Caco-2 (cell line): ENCODE measurements at places on chromosomes 16 and 17. TPM values are rescaled to one million over a fixed set of nuclear protein-coding genes. Genes with fewer than 3 reads are reported as not detected.

DNA sequence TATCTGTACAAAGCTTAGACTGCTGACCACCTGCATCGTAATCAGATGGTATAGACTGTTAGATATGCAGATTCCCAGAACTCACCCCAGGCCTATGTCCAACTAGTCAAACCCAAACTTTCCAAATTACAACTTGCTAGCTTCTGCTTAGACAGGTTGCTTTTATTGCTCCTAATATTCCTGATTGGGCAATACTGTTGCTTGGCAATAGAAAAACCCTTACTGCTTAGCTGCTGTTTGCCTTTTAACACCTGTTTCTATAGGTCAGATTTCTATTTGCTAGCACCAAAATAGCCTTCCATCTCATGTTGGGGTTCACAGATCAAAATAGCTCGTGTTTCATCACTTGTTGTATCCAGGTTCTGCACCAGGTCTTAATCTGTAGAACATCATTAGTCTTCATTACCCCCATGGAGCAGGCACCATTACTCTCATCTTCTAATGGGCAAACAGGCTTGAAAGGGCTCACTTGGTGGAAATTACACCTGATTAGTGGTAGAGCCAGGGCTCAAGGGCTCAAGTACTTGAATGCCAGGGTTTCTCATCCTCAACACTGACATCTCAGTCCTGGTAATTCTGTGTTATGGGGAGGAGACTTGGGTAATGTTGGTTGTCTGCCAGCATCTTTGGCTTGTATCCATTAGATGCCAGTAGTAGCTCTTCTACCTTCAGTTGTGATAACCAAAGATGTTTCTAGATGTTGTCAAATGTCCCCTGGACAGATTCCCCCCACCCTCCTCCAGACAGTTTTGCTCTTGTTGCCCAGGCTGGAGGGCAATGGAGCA, 2.7 kb downstream of the ZP2 start:
- no peak for DNase-seq
- no peaks in the 10 kb centered on the region for H3K27me3 ChIP-seq
- no peaks in the 10 kb centered on the region for H3K4me1 ChIP-seq
- H3K27ac ChIP-seq: no peak overlapping the region
- H3K36me3 ChIP-seq: no peaks in the 10 kb centered on the region
- no peak overlapping the region for H3K4me3 ChIP-seq

- peaks cover 10% of the 10 kb centered on the region for H3K36me3 ChIP-seq
- H3K4me1 ChIP-seq: peaks cover 6% of the 10 kb centered on the region
- H3K4me3 ChIP-seq: no peak overlapping the region
- no peak for DNase-seq
- no peaks in the 10 kb centered on the region for H3K27me3 ChIP-seq
These were observed 37.7 kb downstream of the GINS2 start for GRCh38 chr16:85650844-85651628.

- no peaks in the 10 kb centered on the region for H3K27me3 ChIP-seq
- peak overlapping the region; percentile 90 for H3K27ac ChIP-seq
- peak overlapping the region; percentile 83 for H3K4me3 ChIP-seq
- H3K4me1 ChIP-seq: peaks cover 32% of the 10 kb centered on the region
These were observed 973 bp upstream of the IL4R start for GRCh38 chr16:27312580-27313421.

GRCh38 chr17:4006745-4007211, 42.5 kb upstream of the ATP2A3 start:
- DNase-seq: no peak
- H3K27me3 ChIP-seq: no peaks in the 10 kb centered on the region
- no peak overlapping the region for H3K4me3 ChIP-seq
- no peaks in the 10 kb centered on the region for H3K36me3 ChIP-seq
- H3K27ac ChIP-seq: peak overlapping the region; percentile 7

GRCh38 chr17:72359811-72360210, 239.0 kb downstream of the SOX9 start:
- H3K4me1 ChIP-seq: 0 out of 2 replicates have a peak, but pooled peaks cover 3% of the 10 kb centered on the region
- H3K4me3 ChIP-seq: no peak overlapping the region
- no peaks in the 10 kb centered on the region for H3K36me3 ChIP-seq
- no peaks in the 10 kb centered on the region for H3K27me3 ChIP-seq
- no peak overlapping the region for H3K27ac ChIP-seq
- DNase-seq: no peak

GRCh38 chr17:48060249-48060648, 12.1 kb downstream of the NFE2L1 start:
- no peaks in the 10 kb centered on the region for H3K27me3 ChIP-seq
- H3K4me1 ChIP-seq: peaks cover 8% of the 10 kb centered on the region
- H3K36me3 ChIP-seq: peaks cover 25% of the 10 kb centered on the region
- H3K27ac ChIP-seq: peak overlapping the region; percentile 65
- DNase-seq: no peak

- no peak overlapping the region for H3K4me3 ChIP-seq
- DNase-seq: peak; percentile 49
- H3K27me3 ChIP-seq: no peaks in the 10 kb centered on the region
These were observed 40.6 kb downstream of the MIS12 start for GRCh38 chr17:5526821-5527598.

- H3K27ac ChIP-seq: no peak overlapping the region
- no peaks in the 10 kb centered on the region for H3K4me1 ChIP-seq
- no peak overlapping the region for H3K4me3 ChIP-seq
- peaks cover 1% of the 10 kb centered on the region; the same call in 1 of the 2 replicates for H3K36me3 ChIP-seq
- DNase-seq: no peak
These were observed 184.6 kb upstream of the C17orf78 start for GRCh38 chr17:37191219-37191618.

DNA sequence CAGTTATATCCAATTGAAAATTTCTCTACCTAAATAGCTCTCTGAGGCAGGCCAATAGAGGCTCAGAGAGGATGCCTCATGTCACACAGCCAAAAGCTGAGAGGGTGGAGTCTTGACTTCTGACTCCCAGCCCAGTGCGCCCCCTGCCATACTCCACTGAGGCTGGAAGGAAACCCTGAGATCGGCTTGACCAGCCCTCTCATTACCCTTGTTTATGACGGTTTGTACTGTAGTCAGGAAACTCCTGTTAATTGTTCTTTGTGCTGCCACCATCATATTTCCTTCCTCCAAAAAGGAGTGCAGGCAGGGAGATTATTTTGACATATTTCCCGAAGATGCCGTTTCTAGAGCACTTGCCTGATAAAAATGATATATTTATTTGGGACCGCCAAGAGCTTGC, 107.9 kb downstream of the AIPL1 start:
- no peak overlapping the region for H3K27ac ChIP-seq
- H3K4me3 ChIP-seq: no peak overlapping the region
- DNase-seq: no peak
- no peaks in the 10 kb centered on the region for H3K4me1 ChIP-seq
- no peaks in the 10 kb centered on the region for H3K36me3 ChIP-seq

DNA sequence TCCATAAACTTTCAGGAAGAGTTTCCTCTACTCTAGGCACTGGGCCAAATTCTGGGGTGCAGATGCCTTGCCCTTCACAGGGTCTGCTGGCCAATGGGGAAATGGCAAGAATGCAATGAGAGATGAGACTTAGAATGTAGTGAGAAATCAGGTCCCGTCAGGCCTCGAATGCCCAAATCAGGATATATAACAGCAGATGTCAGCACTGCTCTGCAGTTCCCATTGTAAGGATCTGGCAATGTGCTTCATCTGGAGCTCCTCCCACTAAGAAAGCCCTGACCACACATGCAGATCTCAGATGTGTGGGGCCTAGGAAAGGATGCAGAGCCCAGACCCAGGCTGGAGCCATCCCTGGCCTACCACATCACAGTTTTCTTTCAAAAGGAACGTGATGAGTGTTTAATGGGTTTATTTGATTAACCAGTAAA, 13.9 kb upstream of the LPCAT2 start:
- no peaks in the 10 kb centered on the region for H3K36me3 ChIP-seq
- H3K27me3 ChIP-seq: no peaks in the 10 kb centered on the region
- peak; percentile 56 for DNase-seq
- peaks cover 9% of the 10 kb centered on the region; the same call in 1 of the 2 replicates for H3K4me1 ChIP-seq

DNA sequence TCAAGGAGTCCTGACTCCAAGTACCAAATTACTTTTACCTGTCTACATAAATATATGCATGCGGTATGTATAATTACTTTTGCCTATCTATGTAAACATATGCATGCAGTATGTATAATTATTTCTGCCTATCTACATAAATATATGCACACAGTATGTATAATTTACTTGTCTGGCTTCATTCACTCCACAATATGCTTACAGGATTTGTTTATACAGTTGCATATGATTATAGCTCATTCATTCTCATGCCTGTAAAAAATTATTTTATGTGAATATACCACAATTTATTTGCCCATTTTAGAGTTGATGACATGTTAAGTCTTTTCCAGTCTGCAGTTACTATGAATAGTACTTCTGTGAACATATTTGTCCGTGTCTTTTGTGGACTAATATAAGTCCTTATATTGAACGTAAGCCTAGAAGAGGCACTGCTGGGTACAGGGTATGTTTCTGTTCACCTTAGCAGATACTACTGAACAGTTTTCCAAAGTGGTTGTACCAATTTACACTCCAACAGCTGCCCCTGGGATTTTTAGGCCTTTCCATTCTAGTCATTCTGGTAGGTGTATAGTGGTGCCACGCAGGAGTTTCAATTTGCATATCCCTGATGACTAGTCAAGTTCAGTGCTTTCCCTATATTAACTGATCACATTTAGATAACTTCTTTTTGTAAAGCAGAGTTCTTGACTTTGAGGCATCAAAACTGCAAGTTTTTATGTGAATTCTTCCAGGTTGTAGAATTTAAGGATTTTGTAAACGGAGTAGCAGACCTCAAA, 47.0 kb downstream of the MARVELD3 start:
- no peak overlapping the region for H3K4me3 ChIP-seq
- H3K4me1 ChIP-seq: peaks cover 30% of the 10 kb centered on the region
- no peaks in the 10 kb centered on the region for H3K36me3 ChIP-seq
- H3K27ac ChIP-seq: no peak overlapping the region

DNA sequence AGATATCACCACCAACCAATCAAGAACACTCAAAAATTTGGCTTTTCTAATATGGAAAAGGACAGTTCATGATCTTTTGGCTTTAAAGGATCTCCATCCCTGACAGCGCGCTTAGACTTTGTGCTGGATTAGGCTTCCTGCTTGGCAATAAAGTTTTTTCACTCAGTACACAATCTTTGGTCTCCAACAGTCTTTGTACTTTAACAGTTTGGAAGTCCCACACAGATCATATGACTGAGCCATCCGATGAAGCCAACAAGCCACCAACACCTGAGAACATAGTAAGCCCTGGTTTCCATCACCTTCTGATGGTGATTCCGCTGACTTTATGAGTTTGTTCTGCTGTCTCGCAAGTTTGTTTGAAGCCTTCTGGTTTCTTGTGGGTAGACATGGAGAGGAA, 34.3 kb downstream of the SMURF2 start:
- peaks cover 8% of the 10 kb centered on the region; the same call in 1 of the 2 replicates for H3K4me1 ChIP-seq
- H3K27me3 ChIP-seq: no peaks in the 10 kb centered on the region
- no peaks in the 10 kb centered on the region for H3K36me3 ChIP-seq
- H3K4me3 ChIP-seq: no peak overlapping the region
- no peak for DNase-seq

- no peak for DNase-seq
- no peak overlapping the region for H3K4me3 ChIP-seq
- H3K4me1 ChIP-seq: peaks cover 7% of the 10 kb centered on the region
- no peak overlapping the region for H3K27ac ChIP-seq
- no peaks in the 10 kb centered on the region for H3K36me3 ChIP-seq
These were observed 48.2 kb upstream of the FOXJ1 start for GRCh38 chr17:76189247-76189646.

DNA sequence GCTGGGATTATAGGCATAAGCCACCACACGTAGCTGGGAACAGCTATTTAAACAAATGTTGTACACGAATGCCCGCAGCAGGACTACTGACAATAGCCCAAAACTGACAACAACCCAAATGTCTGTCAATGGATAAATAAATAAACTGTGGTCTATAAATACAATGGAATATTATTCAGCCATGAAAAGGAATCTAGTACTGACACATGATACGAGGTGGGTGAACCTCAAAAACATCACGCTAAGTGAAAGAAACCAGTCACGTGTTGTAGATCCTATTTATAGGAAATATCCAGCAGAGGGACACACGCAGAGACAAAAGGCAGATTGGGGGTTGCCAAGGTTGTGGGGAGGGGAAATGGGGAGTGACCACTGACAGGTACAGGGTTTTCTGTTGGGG, 390.0 kb upstream of the TNRC6C start:
- no peak for DNase-seq
- H3K4me1 ChIP-seq: no peaks in the 10 kb centered on the region
- H3K36me3 ChIP-seq: no peaks in the 10 kb centered on the region
- no peak overlapping the region for H3K27ac ChIP-seq

- H3K36me3 ChIP-seq: no peaks in the 10 kb centered on the region
- peak overlapping the region; percentile 63 for H3K4me3 ChIP-seq
These were observed 989 bp upstream of the DUSP14 start for GRCh38 chr17:37488607-37489196.

- no peak overlapping the region for H3K27ac ChIP-seq
- H3K4me1 ChIP-seq: no peaks in the 10 kb centered on the region
- H3K27me3 ChIP-seq: no peaks in the 10 kb centered on the region
- H3K36me3 ChIP-seq: no peaks in the 10 kb centered on the region
- no peak for DNase-seq
These were observed 231.1 kb downstream of the CDH13 start for GRCh38 chr16:82857693-82858365.

GRCh38 chr16:89402962-89403361, 87.4 kb downstream of the ANKRD11 start:
- peaks cover 2% of the 10 kb centered on the region for H3K36me3 ChIP-seq
- H3K4me1 ChIP-seq: peaks cover 48% of the 10 kb centered on the region
- H3K27ac ChIP-seq: peak overlapping the region; percentile 81

C16orf92 gene
- total RNA-seq: not detected in 2 replicates

KIF18B gene
- total RNA-seq: 63.6 and 68.4 TPM in 2 replicates

PARD6A gene
- total RNA-seq: 7.1 and 8.4 TPM in 2 replicates

ZNF423 gene
- total RNA-seq: 0.07 and 0.20 TPM in 2 replicates

OR1F1 gene
- total RNA-seq: not detected in 2 replicates

KRTAP2-2 gene
- not detected in 2 replicates for total RNA-seq

OR2C1 gene
- not detected in 2 replicates for total RNA-seq

CCL17 gene
- total RNA-seq: not detected in 2 replicates

AMZ2 gene
- total RNA-seq: 52.2 and 60.2 TPM in 2 replicates

SBK1 gene
- 5.5 and 6.7 TPM in 2 replicates for total RNA-seq

B4GALNT2 gene
- total RNA-seq: 1.1 and 1.3 TPM in 2 replicates
